Fibroblast of upper back skin (primary cell): ENCODE measurements at places on chromosomes 16 and 17.

- peak; percentile 19 for DNase-seq
Observed at GRCh38 chr17:73091770-73092522, 542 bp downstream of the SLC39A11 start.

- DNase-seq = no peak
Observed at GRCh38 chr16:354291-354881, 1.9 kb upstream of the AXIN1 start.

- DNase-seq = no peak
Observed at GRCh38 chr16:72932050-72932449, 115.9 kb downstream of the ZFHX3 start.

- no peak for DNase-seq
Observed at GRCh38 chr16:86980644-86981043, 336.5 kb downstream of the C16orf95 start.

DNA sequence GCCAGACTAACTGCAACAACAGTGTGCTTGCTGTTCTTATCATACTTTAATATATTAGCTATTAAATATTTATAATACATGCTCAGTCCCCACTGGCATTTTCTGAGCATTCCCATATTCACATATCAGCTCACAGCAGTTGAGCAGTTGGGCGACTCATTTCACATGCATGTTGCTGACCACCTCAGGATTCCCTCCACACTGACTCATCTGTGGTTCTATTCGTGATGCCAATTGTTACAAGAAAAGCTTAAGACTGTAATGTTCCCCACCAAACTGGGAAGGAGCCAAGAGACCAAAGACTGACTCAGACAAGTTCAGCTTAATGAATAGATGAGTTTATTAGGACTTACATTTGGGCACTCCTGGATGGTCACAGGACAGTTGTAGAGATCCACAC is 100.3 kb upstream of the KIF2B start:
- DNase-seq = peak; percentile 100

- DNase-seq = peak; percentile 89
Observed at GRCh38 chr17:46044286-46044928, 45.4 kb downstream of the STH start.

DNA sequence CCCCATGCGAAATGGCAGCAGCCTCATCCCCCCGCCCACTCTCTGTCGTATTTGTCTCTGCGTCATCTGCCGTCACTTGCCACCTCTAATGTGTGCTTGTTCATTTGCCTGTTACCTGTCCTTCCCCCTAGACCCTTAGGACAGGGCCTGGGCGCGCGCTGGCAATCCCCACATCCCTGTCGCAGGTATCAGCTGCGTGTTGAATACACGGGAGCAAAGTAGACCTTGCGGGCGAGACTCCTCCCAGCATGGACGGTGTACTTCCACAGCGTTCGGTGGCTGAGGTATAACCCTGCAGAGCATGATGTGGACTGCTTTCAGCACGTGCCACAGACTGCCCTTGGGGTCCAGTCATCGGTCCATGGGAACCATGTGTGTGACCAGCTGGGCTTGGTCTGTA is 170.1 kb upstream of the CHMP6 start:
- DNase-seq = no peak

DNA sequence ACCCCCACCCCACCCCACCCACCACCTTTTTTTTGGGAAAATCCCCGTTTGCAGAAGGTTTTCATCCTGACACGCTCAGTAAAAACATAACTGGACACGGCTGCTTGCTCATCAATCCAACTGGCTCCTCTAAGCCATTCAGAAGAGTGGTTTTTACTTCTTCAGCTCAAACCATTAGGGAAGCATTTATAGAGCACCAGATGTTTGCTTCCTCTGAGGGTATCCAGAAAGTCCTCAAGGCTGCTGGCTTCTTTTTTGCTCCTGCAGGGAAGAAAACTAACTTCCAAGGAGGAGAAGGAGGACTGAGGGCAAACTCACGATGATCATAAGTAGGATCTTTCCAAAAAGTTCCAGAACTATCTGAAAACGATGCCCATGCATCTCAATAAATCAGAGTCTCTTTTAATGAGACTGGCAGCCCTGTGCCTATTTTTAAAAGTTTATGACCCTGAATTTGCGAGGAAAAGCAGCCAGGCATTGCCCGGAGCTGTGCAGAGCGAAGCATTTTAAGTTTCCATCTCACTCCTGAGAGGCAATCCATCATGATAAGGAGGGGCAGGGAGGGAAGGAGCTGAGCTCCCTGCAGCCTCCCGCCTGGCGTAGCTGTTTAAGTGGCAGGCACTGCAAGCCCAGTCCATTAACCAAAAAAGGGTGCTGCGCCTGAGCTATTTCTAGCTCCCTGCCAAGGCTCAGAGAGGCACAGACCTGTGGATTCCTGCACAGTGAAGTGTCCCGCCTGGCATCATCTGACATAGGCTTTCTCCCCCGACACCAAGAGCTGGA is 146.3 kb upstream of the FOXF1 start:
- no peak for DNase-seq

DNA sequence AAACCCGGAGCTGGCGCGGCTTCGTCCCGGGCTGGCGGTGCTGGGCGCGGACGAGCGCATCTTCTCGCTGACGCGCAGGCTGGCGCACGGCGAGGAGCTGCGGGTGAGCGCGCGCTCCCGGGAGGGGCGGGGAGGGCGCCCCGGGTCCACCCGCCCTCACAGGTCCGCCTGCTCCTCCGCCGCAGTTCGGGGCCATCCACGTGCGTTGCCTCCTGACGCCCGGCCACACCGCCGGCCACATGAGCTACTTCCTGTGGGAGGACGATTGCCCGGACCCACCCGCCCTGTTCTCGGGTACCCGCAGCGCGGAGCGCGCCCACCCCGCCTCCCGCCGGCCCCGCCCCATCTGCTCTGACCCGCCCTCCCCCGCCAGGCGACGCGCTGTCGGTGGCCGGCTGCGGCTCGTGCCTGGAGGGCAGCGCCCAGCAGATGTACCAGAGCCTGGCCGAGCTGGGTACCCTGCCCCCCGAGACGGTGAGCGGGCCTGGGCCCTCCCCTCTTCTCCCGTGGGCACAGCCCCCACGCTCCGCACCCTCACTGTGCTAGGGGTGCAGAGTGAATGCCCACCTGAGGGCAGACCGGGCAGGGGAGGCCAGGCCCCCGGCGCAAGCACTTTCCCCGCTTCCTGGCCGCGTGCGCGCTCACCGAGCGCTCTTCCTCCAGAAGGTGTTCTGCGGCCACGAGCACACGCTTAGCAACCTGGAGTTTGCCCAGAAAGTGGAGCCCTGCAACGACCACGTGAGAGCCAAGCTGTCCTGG is 1.4 kb downstream of the HAGHL start:
- DNase-seq = peak; percentile 72

GRCh38 chr17:78267253-78268073 is 36.0 kb downstream of the TMEM235 start:
- DNase-seq = peak; percentile 28

- DNase-seq = no peak
Observed at GRCh38 chr16:568401-569258, 1.1 kb upstream of the PIGQ start.

GRCh38 chr17:40548982-40549685 is 16.1 kb downstream of the CCR7 start:
- DNase-seq = no peak

DNA sequence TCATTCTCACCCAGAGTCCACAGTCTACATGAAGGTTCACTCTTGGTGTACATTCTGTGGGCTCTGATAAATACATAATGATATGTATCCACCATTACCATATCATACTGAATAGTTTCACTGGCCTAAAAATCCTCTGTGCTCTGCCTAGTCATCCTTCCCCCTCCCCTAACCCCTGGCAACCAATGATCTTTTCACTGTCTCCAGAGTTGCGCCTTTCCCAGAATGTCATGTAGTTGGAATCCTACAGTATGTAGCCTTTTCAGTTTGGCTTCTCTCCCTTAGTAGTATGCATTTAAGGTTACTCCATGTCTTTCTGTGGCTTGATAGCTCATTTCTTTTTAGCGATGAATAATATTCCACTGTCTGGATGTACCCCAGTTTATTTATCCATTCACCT is 101.3 kb downstream of the NOG start:
- peak; percentile 85 for DNase-seq

DNA sequence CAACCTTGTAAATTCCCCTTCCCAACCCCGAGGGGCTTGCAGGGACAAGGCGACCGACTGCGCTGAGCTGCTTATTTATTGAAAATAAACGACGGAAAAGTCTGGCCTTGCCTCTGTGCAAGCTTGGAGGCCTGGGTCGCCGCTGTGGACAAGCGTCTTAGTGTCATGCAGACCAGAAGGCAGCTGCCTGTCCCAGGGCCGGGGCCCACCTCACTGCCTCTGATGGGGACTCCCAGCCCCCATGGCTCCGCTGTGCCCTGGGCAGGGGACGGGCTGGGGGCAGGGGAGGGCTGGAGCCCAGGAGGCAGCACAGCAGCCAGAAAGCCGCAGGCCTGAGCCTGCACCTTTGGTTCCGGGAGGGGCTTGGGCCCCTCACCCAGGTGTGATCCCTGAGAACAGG is 20.7 kb downstream of the RABEP2 start:
- no peak for DNase-seq

GRCh38 chr16:35523991-35524390 is 2064.6 kb downstream of the TP53TG3F start:
- no peak for DNase-seq

GRCh38 chr16:1278477-1278876 is 22.6 kb downstream of the TPSD1 start:
- no peak for DNase-seq

- no peak for DNase-seq
Observed at GRCh38 chr16:68984467-68984866, 121.0 kb upstream of the HAS3 start.

DNA sequence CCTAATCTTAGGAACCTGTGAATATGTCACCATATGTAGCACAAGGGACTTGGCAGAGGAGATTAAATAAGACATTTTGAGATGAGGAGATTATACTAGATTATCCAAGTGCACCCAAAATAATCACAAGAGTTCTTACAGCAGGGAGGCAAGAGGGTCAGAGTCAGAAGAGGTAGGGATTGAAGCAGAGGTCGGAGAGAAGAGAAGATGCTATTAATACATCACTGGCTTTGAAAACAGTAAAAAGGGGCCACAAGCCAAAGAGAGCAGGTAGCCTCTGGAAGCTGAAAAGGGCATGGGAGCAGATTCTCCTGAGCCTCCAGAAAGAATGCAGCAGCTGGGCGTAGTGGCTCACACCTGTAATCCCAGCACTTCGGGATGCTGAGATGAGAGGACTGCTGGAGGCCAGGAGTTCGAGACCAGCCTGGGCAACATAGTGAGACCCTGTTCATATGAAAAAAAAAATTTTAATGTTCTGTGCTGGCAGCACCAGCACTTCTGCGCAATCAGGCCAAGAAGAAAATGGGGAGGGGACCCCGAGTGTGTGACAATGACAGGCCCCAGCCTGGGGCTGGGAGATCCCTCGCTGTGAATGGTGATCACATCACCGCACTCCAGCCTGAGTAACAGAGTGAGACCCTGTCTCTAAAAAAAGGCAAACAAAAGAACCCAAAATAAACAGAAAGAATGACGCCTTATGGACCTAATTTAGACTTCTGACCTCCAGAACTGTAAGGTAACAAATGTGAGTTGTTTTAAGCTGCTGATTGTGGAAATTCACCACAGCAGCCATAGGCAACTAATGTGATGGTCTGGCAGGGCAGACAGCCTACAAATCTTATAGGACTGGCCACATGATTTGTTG is 275.4 kb downstream of the MRTFB start:
- DNase-seq = no peak

DNA sequence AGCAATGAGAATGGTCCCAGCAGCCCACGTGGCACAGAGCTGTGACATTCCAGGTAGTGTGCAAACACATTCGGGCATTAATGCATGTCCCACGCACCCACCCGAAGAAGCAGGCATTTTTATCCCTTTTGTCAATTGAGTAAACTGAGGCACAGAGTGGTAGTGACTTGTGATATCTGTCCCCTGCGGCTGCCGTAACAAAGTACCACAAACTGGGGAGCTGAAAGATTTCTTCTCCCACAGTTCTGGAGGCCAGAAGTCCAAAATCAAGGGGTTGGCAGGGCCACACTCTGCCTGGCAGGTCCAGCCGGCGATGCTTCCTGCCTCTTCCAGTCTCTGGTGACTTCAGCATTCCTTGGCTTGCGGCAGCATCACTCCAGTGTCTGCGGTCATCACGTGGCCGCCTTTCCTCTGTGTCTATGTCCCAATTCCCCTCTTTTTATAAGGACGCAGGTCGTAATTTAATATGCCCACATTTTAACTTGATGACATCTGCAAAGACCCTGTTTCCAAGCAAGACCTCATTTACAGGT is 221.9 kb upstream of the GSE1 start:
- no peak for DNase-seq

DNA sequence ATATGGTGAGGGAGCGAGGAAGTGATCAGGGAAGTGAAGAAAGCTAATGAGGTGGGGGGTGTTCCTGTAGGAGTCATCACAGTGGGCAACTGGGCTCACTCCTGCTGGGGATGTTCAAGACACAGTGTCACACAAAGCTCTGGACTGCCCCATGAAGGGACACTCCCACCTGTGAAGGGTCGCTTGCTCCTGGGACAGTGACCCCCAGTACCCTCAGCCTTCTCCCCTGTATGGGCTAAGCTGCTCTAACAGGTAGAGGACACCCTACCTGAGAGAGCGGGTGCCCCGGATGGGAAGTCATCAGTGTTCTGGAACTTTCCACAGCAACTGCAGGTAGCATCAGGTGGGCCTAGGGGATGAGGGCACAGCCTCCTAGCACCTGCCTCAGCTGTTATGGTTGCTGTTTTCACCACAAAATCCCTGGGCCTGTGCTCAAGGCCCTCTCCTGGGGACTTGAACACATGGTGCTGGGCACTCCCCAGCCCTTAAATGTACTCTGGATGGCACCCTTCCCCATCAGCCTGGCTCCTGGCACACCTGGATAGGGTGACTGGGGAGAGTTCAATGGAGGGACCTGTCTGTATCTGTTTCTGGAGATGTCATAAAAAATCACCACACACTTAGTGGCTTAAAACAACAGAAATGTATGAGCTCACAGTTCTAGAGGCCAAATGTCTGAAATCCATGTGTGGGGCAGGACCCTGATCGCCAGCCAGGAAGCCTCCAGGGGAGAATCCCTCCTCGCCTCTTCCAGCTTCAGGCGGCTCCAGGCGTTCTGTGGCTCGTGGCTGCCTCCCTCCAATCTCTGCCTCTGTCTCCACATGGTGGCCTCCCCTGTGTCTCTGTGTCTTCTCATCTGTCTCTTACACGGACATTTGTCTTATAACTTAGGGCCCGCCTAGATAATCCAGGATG is 104.0 kb upstream of the CDH5 start:
- peak; percentile 67 for DNase-seq

- no peak for DNase-seq
Observed at GRCh38 chr17:6587310-6587709, 31.0 kb upstream of the PITPNM3 start.

DNA sequence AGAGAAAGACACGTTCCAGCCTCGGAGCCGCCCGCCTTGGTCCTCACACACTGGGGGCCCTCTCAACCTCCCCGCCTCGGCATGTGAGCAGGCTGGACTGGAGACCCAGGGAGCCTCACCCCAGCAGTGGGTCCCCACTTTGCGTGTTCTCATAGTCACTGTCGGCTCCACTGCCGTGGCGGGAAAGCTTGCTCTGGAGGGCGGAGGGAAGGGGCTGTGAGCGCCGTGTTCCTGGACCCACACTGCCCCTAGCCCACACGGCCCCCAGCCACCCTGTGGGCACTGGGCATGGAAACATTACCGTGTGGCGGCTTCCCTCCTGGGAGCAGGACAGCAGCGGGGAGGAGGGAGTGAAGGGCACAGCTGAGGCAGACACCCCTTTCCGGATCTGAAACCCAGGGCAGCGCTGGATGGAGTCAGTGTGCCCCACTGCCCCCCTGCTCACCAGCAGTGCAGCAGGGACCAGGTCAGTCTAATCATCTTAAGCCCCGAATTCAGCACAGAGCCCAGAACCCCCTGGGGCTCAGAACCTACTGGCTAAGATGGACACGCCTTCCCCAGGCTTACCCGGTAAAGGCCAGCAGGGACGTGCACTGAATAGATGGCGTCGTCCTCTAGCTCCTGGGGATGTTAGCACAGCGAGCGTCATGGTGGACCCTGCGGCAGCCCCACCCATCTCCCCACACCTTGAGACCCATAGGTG is 7.2 kb downstream of the TP53I13 start:
- DNase-seq = no peak
